ENCODE measurements at places on chromosomes 1 and 21.

GRCh38 chr1:226987179-226987536 is 47.1 kb downstream of the COQ8A start:
- no peak for DNase-seq

DNA sequence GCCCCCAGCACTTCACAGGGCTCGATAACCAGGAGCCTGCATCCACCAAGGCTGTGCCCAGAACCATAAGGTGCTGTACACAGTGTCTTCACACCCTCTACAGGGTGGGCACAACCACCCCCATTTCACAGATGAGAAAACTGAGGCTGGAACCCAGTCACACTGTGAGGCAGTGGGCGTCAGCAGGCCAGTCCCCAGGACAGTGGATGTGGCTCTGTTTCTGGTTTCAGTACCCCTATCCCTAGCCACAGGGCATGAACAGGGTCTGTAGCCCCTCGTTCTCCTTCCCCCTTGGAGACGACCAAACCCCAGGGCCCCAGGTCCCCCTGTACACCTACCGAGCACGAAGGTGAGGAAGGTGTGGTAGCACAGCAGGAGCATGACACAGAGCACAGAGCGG is 27.6 kb downstream of the TTC39A start:
- no peak for DNase-seq

DNA sequence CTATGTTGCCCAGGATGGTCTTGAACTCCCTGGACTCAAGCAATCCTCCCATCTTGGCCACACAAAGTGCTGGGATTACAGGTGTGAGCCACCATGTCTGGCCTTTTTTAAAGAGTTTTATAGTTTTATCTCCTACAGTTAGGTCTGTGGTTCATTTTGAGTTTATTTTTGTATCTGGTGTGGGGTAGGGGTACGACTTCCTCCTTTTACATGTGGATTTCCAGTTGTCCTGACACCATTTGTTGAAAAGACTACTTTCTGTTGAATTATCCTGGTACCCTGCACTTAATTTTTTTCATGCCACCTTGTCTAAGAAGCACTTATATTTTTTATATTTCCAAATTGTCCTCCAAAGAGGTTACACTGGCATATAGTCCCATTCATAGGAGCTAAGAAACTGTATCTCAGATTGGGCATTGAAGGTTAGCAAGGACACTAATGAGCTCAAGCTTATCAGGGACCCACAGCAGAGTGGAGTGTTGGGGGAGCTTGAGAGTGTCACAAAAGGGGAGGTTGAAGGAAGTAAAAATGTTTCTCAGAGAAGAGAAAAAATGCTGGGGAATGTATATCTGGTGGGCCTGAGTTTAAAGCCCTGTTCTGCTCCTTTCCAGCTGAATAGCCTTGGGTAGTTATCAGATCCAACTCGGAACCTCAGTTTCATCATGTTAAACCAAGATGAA is 23.4 kb upstream of the MEF2D start:
- no peak for DNase-seq

DNA sequence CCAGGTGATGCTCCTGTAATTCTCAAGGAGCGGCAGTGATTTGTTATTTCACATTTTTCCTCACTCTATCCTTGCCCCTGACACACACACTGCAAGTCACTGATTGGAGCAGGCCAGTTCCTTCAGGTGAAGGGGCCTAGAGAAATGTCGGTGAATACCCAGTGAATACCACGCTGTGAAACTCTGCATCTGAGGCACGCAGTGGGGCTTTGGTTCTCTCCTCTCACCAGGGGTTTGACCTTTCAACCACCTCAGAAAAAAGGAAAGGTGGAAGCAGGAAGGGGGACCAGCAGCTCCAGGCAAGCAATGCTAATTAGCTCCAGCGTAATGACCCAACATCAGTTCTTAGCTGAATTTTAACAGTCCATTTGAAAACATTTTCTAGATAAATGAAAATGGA is 532 bp upstream of the FAM177B start:
- DNase-seq = no peak

GRCh38 chr1:15345705-15346345 is 63.9 kb upstream of the EFHD2 start:
- no peak for DNase-seq

DNA sequence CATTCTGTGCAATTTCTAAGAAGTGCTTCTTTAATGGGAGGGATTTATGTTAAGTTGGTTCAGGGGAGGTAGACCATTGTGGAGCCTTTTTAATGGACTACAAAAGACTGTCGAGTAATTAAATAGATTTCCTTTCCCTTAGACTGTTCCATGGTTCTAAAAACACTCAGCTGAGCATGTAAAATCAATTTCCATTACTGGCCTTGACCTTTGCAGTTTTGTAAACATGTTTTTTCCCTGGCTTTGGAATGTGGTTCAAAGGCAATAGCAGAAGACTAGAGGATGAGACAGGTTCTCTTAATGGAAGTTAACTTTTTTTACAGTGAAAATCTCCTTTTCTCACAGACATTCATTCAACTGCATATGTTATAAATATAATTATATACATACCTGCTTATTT is 37.6 kb upstream of the BTG3 start:
- no peak for DNase-seq

- DNase-seq = no peak
Measured at GRCh38 chr1:185398599-185398998, 81.6 kb upstream of the IVNS1ABP start.
